ENCODE measurements at places on chromosomes 4 and X.

GRCh38 chr4:114040319-114041116, 61.1 kb upstream of the ARSJ start:
- no peak for DNase-seq

- DNase-seq, result no peak
These were observed 407 bp upstream of the ZC4H2 start for GRCh38 chrX:64976673-64977040.

GRCh38 chr4:89928838-89929237, 34.2 kb downstream of the MMRN1 start:
- DNase-seq, result no peak

DNA sequence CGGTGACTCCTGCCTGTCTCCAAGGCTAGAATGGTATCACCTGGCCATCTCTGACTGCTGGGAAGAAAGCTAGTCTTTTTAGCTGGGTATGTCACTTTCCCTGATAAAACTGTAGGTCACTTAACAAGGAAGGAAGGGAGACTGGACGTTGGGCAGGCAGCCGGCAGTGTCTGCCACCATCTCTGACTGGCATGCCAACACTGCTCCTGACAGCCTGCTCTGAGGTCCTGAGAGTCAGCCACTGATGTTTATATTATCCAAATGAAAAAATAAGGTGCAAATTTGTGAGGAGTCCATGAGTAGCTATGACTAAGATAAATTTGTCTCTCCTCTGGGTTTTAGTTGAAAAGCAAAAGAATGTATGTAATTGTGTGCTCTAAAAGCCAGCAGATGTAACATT, 77.2 kb downstream of the SNX25 start:
- DNase-seq, result no peak

DNA sequence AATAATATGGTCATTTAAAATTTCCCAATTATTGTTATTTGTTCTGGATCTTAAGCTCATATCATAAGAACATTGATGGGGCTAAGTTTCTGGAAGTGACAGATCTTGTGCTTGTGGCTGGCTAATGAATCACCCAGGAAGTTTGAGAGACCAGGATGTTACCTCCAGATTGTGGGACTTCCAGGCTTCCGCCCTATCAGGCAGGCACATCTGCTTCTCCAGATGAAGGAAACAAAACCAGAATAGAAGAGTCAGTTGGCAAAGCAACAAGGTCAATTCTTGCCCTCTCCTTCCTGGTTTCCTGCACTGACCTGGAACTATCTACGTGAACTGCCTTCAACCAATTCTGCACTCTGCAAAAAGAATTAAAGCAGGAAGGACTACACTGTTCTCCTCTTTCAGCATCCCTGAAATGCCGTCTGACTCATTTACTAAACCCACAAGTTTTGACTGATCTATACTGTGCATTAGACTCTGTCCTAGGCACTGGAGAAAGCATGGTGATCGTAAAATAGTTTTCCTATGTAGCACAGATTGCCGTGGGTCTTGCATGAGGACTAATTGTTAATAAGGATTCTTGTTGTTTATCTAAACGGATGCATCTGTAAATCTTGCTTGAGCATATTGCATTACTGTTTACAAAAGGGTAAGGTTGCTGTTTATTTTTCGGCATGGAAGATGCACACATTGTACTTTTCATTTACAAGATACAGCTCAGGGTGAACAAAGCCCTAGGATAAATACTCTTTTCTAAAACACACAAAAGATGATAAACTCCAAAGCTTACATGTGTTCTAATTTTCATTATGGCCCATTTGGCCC, 74.6 kb downstream of the AMELX start:
- DNase-seq, result no peak

- DNase-seq, result no peak
These were observed 165.7 kb downstream of the BANK1 start for GRCh38 chr4:101956068-101956825.

DNA sequence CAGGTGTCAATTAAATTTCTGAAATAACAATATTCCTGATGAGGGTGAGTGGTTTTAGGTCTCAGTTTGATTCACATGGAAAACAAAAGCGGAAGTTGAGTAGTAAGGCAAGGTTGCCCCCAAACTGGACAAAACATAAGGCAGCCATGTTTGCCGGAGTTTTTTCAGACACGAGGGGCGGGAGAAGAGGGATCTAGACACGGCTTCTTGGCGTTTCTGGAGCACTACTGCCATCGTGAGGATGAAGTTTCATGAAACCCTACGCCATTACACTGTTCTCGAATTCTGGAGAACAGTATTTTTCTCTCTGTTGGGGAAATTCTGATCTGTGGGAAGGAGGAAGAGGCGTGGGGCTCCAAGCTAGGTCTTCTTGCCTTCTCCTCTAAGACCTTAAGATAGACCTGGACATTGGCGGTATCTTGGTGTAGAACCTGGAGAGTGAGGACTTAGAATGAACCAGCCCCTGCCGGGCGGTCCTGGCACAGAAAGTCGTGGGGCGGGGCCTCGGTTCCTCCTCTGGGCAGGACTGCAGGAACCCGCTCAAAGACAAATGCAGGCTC, 160.3 kb downstream of the OR13H1 start:
- DNase-seq, result no peak

- no peak for DNase-seq
These were observed 10.7 kb upstream of the BRS3 start for GRCh38 chrX:136477026-136477425.

DNA sequence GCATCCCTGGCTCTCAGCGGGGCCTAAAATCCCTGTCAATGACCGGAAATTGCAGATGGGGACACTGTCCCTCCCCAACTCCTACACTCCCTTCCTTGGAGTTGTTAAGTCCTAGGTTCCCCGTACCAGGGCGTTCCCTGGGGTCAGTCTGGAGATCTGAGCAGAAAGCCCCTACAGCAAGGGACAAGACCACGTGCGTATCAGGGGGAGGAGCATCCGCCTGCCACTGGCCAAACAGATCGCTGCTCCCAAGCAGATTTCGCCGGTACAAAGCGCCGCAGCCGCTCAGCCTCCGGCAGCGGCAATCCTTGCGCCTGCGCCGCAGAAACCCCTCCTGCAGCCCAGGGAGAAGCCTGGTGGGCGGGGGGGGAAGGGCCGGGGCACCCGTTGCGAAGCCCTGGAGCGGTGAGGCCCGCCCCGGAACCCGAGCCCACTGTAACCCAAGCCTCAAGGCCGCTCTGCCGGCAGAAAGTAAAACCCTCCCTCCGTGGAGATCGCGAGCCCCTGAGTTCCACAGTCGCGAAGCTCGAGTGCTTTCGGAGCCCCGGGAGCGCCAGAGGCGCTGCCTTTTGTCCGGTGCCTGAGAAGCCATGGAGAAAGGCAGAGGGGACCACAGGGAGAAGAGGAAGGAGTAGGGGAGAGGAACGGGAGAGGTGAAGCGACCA, 2.7 kb downstream of the CRMP1 start:
- no peak for DNase-seq

DNA sequence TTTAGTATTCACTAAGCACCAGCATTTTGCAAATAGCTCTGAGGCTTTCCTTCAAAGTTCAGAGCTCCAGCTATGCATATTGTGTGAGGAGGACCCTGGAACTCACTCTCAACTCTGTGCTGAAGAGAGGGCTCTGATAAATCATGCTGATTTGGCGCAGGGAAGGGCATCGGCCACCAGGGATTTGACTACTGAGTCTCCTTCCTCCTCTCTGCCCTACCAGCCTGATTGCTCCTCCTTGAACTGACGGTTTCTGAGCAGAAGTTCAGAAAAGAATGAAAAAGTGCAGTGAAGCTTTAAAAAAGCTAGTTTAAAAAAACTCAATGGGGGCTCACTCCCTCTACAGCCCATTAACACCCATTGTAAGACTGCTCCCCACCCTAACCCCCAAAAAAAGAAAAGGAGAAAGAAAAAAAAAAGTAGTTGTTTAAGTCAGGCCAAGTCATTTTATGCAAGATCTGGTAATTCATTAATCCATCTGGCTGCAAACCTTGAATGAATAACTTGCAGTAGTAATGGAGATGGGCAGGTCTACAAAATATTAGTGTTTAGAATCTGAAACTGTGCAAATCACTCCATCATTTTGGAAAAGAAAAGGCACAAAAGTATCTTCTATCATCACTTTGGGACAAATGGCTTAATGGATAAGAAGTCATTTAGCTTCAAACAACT, 13.3 kb downstream of the PPARGC1A start:
- no peak for DNase-seq

- no peak for DNase-seq
These were observed 615.8 kb downstream of the TRAM1L1 start for GRCh38 chr4:116469582-116469981.

GRCh38 chrX:75746891-75747639, 38.0 kb downstream of the MAGEE2 start:
- no peak for DNase-seq

DNA sequence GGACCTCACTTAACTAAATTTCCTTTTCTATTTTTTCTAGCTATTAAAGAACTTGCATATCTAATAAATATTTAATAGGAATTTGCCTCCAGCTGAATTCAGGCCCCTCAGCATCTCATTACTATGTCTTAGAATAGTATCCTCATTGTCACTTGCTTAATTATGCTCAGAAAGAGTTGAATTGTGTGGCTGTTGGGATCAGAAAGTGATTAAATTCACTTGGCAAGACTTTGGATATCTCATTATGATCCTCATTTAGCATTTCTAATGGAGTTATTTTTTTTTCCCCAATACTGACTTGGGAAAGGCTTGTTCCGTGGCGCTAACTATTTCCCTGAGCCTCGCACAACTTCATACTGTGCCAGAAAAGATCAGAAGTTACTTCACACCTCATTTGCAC, 158.8 kb downstream of the IDS start:
- DNase-seq, result no peak

GRCh38 chr4:184306949-184307348, 89.3 kb upstream of the ENPP6 start:
- no peak for DNase-seq

- DNase-seq, result no peak
These were observed 68.0 kb upstream of the MAGED1 start for GRCh38 chrX:51825436-51825835.

GRCh38 chr4:178823673-178824295, 1381.5 kb upstream of the AGA start:
- DNase-seq, result no peak

DNA sequence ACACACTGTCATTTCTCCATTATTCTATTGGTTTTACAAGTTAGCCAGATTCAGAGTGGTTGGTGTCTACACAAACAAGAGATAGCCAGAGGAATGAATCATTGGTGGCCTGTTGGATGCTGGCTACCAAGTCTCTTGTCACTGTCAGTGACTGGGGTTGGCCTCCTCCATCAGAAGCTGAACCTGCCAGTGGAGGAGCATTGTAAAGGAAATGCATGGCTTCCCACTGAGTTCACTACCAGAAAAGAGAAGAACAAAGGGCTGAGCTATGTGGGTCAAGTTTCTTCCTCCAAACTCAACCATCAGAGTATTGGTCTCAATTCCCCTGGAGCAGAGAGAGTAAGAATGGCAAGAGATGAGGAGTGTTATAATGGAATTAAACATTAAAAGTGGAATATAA, 26.5 kb upstream of the ANKRD50 start:
- DNase-seq, result no peak

- no peak for DNase-seq
These were observed 528.3 kb upstream of the PCDH7 start for GRCh38 chr4:30191902-30192301.

GRCh38 chr4:74252933-74253332, 55.3 kb upstream of the EPGN start:
- DNase-seq, result no peak

DNA sequence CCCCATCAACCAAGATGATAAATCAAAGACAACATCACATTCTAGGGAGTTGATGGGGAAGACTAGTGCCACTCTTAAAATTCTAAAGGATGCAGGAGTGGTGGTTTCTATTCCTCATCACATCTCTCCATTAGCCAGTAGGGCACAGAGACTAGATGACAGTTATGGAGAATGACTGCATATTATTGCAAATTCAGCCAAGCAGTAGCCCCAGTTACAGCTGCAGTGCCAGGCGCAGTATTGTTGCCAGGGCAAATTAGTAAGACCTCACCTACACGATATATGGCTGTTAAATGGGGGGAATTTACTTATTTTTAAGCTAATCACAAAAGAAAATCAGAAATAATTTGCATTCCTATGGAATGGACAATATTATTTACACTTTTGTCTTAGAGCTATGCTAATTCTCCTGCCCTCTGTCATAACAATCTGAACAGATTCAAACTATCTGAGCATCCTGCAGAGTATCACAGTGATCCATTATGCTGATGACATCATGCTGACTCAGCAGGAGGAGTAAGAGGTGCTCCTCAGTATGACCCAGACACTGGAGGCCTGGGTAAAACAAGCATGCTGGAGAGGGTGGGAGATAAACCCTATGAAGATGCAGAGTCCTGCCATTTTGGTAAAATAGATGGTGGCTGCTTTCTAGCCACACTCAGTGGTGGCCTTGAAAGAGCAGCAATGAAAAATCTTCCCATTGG, 24.7 kb downstream of the ETNPPL start:
- DNase-seq, result no peak

GRCh38 chr4:40916880-40917279, 167.1 kb downstream of the NSUN7 start:
- DNase-seq, result no peak

GRCh38 chr4:90537491-90537890, 410.3 kb downstream of the CCSER1 start:
- no peak for DNase-seq

GRCh38 chr4:178672512-178672911, 1230.3 kb upstream of the AGA start:
- no peak for DNase-seq

DNA sequence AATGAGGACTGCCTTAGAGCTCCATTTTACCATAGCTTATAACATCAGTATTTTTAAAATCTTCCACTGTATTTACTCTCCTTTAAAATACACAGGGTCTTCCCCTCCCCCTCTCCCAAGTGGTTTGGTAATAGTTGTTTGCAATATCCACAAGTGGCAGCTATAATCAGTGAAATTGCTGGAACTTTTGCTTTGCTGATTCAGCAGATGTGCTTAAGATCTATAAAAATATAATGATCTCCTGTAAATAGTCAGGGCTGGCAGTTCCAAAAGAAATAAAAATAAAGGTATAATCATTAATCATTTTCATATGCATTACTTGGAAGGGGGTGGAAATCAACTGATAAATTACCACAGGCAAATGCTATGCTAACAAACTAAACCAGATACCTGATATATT, 345.2 kb downstream of the KLHL13 start:
- DNase-seq, result no peak

- DNase-seq, result no peak
These were observed 15.4 kb upstream of the CDKL5 start for GRCh38 chrX:18410038-18410437.

- DNase-seq, result no peak
These were observed 285.0 kb downstream of the ASMT start for GRCh38 chrX:1899841-1900240.

DNA sequence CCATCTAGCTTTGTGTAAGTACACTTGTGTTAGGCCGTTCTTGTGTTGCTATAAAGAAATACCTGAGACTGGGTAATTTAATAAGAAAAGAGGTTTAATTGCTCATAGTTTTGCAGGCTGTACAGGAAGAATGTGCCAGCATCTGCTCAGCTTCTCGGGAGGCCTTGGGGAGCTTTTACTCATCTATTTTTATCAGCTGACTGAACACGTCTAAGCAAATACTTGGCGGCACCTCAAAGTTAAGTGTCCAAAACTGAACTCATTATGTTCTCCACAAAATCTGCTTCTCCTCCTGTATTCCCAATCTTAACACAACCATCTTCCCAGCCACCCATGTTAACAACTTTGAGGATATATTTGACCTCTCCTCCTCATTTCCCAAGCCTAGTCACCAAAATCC, 42.4 kb upstream of the GATB start:
- DNase-seq, result no peak

GRCh38 chrX:136708348-136708747, 60.4 kb downstream of the CD40LG start:
- DNase-seq, result no peak

- no peak for DNase-seq
These were observed 3.4 kb upstream of the SCD5 start for GRCh38 chr4:82801910-82802521.
